ENCODE measurements at places on chromosomes 6 and 20.

DNA sequence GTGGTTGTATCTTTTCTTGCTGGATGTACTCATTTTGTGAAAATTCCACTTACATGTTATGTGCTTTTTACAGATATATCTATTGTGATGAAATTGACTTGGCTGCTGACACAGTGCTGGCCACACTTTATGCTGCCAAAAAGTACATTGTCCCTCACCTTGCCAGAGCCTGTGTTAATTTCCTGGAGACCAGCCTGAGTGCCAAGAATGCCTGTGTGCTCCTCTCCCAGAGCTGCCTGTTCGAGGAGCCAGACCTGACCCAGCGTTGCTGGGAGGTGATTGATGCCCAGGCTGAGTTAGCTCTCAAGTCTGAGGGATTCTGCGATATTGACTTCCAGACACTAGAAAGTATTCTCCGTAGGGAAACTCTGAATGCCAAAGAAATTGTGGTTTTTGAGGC lies 4.9 kb downstream of the BTBD3 start:
- H3K27me3 ChIP-seq, result no peaks in the 10 kb centered on the region
- DNase-seq, result no peak
- no peak overlapping the region for H3K27ac ChIP-seq

DNA sequence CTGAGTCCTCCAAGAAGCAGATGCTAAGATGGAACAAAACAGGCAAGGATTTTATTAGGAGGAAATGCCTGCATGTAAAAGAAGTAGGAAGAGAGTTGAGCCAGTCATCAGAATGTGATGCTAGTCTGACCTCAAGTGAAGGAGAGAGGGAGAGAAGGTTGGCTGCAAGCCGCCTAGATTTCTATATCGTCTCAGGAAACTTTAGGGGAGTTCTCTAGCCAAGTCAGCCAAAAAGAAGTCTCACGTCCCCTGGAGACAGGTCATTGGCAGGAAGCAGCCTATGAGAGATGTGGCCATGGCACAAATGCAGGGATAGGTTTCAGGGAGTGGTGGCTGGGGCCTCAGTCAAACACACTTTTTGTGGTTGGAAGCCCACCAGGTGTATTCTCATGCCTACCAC lies 378.0 kb downstream of the CD109 start:
- no peak for DNase-seq
- no peaks in the 10 kb centered on the region for H3K4me1 ChIP-seq
- no peaks in the 10 kb centered on the region for H3K36me3 ChIP-seq
- no peak overlapping the region for H3K27ac ChIP-seq

- H3K27ac ChIP-seq, result no peak overlapping the region
- DNase-seq, result no peak
- H3K4me3 ChIP-seq, result no peak overlapping the region
- H3K4me1 ChIP-seq, result no peaks in the 10 kb centered on the region
Measured at GRCh38 chr20:10093087-10093591, 58.4 kb downstream of the ANKEF1 start.

- no peak overlapping the region for H3K27ac ChIP-seq
- no peaks in the 10 kb centered on the region for H3K4me1 ChIP-seq
Measured at GRCh38 chr20:63319164-63320040, 26.4 kb downstream of the COL20A1 start.

GRCh38 chr6:100730001-100730980 lies 150.8 kb downstream of the ASCC3 start:
- H3K36me3 ChIP-seq, result no peaks in the 10 kb centered on the region
- no peak for DNase-seq
- H3K27me3 ChIP-seq, result no peaks in the 10 kb centered on the region
- H3K27ac ChIP-seq, result no peak overlapping the region
